Progenitor cell of endocrine pancreas (in vitro differentiated cells): ENCODE measurements at places on chromosomes 7 and 10. TPM values are rescaled to one million over a fixed set of nuclear protein-coding genes. Genes with fewer than 3 reads are reported as not detected.

DNA sequence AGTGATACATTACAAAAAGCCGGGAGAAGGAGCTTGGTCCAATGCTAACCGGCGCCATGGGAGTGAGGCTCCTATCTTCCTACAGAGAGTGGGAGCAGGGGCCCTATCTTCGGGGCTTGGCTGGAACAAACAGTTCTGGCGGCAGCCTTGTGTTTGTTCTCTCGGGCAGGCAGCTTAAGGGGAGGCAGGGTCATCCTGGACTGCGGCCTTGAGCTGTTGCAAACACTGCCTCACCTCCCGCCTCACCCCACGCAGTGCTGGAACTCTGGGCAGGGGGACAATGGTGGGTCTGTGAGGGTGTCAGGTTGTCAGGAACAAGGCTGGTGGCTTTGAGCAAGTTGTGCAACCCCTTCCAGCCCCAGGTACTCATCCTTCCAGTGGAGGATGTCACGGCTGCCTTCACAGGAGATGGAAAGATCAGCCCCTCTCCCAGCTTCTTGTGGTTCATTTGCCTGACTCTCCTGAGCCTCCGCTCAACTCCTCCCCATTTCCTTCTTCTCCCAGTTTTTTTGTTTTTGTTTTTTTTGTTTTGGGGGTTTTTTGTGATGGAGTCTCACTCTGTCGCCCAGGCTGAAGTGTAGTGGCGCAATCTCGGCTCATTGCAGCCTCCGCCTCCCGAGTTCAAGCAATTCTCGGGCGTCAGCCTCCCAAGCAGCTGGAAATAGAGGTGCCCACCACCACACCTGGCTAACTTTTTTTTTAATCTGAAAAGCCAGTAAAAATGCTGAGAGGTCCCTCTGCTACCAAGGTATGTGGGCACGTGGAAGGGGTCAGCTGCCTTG is 57.4 kb downstream of the SPOCK2 start:
- H3K27ac ChIP-seq: peak overlapping the region; percentile 91
- peaks cover 34% of the 10 kb centered on the region for H3K4me1 ChIP-seq
- no peaks in the 10 kb centered on the region for H3K27me3 ChIP-seq
- no peaks in the 10 kb centered on the region for H3K36me3 ChIP-seq
- no peak overlapping the region for H3K4me3 ChIP-seq

DNA sequence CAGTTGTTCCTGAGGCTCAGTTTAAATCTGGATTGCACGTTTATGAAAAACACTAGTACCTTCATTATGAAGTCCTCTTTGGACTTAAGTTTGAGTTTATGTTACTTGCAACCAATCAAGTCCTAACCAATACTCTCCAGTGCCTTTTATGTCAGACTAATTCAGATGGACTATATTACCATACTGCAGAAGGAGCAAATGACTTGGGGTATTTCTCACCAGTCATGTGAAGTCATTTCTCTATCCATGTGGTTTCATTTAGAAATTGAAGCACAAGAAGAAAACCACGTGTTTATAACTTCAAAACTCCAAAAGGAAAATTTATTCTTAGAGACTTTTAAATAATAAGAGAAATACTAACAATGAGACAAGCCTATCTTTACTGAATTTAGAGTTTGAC is 201.6 kb downstream of the MBL2 start:
- H3K4me3 ChIP-seq: no peak overlapping the region
- H3K36me3 ChIP-seq: no peaks in the 10 kb centered on the region
- H3K4me1 ChIP-seq: no peaks in the 10 kb centered on the region
- no peaks in the 10 kb centered on the region for H3K27me3 ChIP-seq

DNA sequence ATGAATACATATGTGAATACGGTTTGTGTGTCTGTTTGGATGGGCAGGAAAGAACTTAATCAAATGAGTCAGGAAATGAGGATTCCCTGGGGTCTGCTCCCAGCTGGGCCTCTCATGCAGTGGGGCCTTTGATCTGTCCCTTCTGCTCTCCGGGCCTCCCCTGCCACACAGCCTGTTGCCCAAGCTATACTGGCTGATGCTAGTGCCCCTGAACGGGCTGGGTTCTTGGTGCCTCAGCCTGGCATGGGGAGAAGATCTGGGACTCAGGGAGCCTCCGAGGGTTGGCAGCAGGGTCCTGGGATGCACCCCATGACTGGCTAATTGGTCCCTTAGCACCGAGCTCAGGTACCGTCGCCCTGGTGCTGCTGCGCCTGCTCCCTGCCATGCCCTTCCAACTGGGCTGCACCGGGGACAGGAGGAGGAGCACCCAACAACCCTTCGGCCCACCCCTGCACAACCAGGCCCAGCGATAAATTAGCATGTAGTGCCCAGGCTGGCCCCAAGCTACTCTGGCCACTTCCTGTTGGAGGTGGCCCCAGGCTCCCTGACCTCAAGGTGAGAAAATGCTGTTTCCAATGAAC is 59.9 kb upstream of the DUSP5 start:
- H3K36me3 ChIP-seq: no peaks in the 10 kb centered on the region
- no peak overlapping the region for H3K4me3 ChIP-seq
- H3K27me3 ChIP-seq: no peaks in the 10 kb centered on the region
- peaks cover 10% of the 10 kb centered on the region for H3K4me1 ChIP-seq
- H3K27ac ChIP-seq: no peak overlapping the region
- DNase-seq: no peak

Gene TAX1BP1
- 98.1 and 101 TPM in 2 replicates for total RNA-seq

DNA sequence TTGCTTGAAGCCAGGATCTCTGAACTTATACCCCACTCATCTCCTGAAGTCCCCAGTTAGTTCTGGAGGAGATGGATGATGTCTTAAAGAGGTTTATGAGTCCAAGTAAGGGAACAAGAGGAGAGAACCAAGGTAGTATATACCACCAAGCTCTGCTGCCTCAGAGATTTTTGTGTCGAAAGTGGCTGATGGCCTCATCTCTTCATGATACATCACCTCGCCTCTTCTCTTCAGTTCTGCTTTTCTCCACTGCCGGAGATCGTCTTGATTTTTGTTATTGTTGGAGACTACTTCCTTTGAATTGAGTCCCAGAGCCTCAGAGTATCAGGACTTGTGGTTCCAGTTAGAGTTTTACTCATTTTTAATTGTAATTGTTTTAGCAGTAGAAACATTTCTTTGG is 1.9 kb downstream of the VTI1A start:
- H3K36me3 ChIP-seq: peaks cover 10% of the 10 kb centered on the region
- H3K4me1 ChIP-seq: peaks cover 15% of the 10 kb centered on the region
- peak overlapping the region; percentile 90 for H3K4me3 ChIP-seq
- no peak for DNase-seq

Gene IFIT5
- total RNA-seq: 6.0 and 6.2 TPM in 2 replicates

DNA sequence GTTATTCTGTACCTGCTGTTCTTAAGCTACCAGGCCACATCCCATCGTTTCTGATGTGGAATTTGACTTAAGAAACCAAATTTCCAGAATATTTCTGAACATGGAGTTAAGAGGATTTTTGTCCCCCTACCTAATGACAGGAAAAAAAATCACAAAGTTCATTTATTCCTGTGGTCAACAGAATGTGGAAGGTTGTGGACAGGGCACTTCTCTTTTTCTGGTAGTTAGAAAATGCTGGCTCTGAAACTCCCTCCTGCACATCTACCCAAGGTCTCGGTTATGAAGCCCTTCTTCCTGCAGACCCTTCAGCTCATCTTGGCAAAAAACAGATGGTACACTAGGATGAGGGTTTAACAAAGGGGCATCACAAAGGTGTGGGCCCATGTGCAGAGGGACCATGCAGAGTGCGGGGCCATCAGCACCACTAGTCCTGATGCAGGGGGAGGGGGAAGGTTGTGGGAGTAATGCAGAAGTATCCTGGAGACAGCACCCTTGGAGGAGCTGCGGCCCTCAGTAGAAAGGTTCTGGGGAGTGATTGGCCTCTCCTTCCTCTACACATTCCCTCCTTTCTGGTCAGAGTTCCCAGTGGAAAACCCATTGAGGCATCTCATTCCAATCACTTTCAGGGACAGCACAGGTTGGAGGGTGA is 9.8 kb downstream of the ALOX5 start:
- H3K4me3 ChIP-seq: no peak overlapping the region
- peaks cover 11% of the 10 kb centered on the region for H3K27me3 ChIP-seq
- H3K36me3 ChIP-seq: no peaks in the 10 kb centered on the region
- H3K4me1 ChIP-seq: no peaks in the 10 kb centered on the region
- no peak overlapping the region for H3K27ac ChIP-seq

DNA sequence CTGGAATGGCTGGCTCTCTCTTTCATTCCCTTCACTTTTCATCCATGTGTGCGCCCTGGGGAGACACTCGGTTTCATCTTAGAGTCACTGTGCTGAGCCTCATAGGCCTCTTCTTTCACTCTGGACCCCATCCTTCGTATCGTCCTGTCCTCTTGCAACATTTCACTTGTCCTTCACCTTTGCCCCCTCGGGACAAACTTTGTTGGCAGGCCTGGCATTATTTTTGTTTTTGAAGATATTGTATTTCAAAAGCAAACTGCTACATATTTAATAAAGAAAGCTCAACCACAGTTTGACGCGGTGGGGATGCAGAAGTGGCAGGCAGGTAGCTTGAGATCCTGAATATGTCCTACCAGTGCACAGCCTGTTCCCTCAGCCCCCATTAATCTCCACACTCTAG is 36.6 kb downstream of the HIPK2 start:
- no peaks in the 10 kb centered on the region for H3K27me3 ChIP-seq
- peaks cover 7% of the 10 kb centered on the region for H3K36me3 ChIP-seq
- peak overlapping the region; percentile 35 for H3K27ac ChIP-seq
- H3K4me1 ChIP-seq: peaks cover 64% of the 10 kb centered on the region

- H3K4me3 ChIP-seq: no peak overlapping the region
- no peak for DNase-seq
- no peaks in the 10 kb centered on the region for H3K27me3 ChIP-seq
- H3K36me3 ChIP-seq: no peaks in the 10 kb centered on the region
- H3K4me1 ChIP-seq: peaks cover 2% of the 10 kb centered on the region
These were observed 109.8 kb downstream of the SH3PXD2A start for GRCh38 chr10:103745341-103746247.

Gene SEMA3E
- total RNA-seq: 0.29 and 1.1 TPM in 2 replicates

- H3K27ac ChIP-seq: no peak overlapping the region
- H3K4me3 ChIP-seq: no peak overlapping the region
- H3K4me1 ChIP-seq: no peaks in the 10 kb centered on the region
- H3K36me3 ChIP-seq: no peaks in the 10 kb centered on the region
These were observed 266.8 kb downstream of the CELF2 start for GRCh38 chr10:11284291-11285085.

Gene SNX10
- 9.2 and 10.0 TPM in 2 replicates for total RNA-seq

DNA sequence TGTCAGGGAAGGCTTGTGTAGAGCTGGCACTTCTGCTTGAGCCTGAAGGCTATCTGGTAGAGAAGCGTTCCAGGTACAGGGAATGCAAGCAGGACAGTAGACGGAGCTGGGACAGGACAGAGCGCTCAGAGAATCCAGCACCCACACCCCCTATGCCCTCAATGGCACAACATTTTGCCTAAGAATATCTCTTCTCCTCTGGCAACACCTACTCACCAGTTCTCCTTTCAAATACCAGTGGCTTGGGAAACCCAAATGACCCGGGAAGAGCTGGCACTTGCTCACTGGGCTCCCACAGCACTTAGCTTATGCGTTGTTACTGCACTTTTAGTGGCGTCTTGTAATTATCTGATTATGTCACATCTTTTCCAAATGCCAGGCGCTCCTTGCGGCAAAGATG is 118.6 kb downstream of the RNF216 start:
- no peaks in the 10 kb centered on the region for H3K27me3 ChIP-seq
- no peak for DNase-seq
- H3K27ac ChIP-seq: no peak overlapping the region
- H3K4me3 ChIP-seq: no peak overlapping the region

DNA sequence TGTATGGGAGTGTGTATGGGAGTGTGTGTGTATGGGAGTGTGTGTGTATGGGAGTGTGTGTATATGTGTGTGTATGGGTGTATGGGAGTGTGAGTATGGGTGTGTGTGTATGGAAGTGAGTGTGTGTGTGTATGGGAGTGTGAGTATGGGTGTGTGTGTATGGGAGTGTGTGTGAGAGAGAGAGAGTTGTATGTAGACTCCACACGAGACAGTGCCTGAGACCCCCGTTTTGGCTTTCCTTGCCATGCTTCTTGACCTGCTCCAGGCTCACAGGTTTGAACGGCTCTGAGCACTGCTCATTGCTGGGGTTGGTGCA is 49.7 kb downstream of the COL17A1 start:
- H3K4me3 ChIP-seq: no peak overlapping the region
- H3K27me3 ChIP-seq: no peaks in the 10 kb centered on the region
- H3K27ac ChIP-seq: no peak overlapping the region
- peaks cover 3% of the 10 kb centered on the region for H3K36me3 ChIP-seq
- no peak for DNase-seq

DNA sequence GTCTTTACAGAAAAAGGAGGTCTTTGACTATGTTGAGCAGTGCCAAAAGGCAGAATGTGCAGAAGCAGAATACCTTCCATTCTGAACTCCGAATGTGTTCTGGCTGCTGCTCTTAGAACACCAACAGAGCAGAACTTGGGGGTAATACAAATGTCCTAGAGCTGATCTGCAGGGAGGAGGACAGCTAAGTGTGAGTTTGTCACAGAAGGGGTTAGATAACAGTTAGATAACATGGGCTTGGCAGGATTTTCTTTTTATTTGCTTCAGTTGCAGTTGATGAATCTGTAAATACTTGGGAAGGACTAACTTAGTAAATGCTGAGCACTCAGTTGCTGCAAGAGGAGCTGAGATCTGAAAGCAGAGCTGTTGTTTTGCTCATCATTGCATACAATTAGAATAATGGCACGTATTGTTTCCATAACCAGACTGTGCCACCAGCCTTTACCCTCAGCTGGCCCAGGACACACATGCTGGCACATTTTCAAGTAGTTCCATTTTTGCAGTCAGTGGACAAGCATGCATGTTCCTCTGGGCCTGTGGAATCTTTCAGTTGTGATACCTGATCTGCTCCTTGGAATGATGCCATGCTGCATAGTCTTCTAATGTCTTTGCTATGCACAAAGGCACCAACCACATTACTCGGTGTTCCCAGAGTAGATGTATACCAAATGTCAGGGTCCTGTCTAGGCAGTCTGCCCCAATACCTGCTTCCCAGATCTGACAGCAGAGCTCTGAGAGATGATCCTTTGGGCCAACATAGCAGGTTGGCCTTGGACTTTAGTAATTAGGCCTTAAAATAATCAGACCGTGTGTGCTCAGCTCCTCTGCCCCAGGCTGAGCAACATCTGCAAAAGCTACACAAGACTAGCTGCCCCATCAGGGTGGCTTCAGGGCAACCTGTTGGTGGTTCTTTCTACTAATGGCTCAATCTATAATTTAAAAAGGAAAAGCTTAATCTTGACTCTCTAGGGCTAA is 55.7 kb downstream of the GSDME start:
- H3K36me3 ChIP-seq: peaks cover 8% of the 10 kb centered on the region
- no peak overlapping the region for H3K4me3 ChIP-seq
- DNase-seq: no peak
- H3K4me1 ChIP-seq: peaks cover 17% of the 10 kb centered on the region
- no peak overlapping the region for H3K27ac ChIP-seq

DNA sequence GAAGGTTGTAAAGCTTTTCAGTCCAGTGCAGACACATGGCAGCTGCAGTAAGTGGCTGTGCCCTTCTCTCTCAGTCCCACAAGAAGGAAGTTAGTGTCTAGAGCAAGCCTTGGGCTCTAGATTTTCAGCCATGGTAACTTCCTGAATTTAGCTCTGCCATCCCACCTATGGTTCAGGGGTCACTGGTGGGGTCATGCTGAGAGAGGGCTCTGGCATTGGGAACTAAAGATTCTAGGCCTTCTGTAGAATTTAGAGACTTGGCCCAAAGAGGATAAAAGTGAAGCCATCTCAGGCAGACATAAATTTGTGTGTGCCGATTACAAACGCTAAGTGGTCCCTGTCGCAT is 113.5 kb downstream of the COL13A1 start:
- no peak for DNase-seq
- peaks cover 10% of the 10 kb centered on the region for H3K4me1 ChIP-seq
